Activated T-helper 1 cell treated with anti-CD3 and anti-CD28 coated beads, Interleukin-2, amount 50 U/mL, for 16 hours (primary cell): ENCODE measurements at places on chromosomes 2 and 18.

GRCh38 chr18:32937597-32937996 is 164.8 kb upstream of the KLHL14 start:
- DNase-seq, result no peak

DNA sequence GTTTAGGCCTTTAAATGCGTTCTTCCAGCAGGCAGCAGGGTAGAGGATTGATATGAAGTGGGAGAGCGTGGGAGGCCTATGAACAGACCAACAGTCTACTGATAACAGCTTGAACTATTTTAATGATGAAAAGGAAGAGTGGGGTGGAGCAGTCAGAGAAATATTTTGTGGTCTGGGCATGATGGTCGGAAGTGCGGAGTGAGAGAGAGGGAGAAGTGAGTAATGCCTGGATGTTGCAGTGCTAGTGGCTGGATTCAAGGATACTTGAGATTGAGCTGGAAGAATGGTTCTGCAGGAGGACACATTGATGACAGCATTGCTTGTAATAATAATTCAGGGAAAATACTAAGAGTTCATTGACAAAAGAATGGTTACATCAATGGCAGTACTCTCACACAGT is 151.0 kb upstream of the DAPL1 start:
- DNase-seq, result no peak

GRCh38 chr18:79386547-79386946 is 9.2 kb upstream of the NFATC1 start:
- DNase-seq, result no peak

DNA sequence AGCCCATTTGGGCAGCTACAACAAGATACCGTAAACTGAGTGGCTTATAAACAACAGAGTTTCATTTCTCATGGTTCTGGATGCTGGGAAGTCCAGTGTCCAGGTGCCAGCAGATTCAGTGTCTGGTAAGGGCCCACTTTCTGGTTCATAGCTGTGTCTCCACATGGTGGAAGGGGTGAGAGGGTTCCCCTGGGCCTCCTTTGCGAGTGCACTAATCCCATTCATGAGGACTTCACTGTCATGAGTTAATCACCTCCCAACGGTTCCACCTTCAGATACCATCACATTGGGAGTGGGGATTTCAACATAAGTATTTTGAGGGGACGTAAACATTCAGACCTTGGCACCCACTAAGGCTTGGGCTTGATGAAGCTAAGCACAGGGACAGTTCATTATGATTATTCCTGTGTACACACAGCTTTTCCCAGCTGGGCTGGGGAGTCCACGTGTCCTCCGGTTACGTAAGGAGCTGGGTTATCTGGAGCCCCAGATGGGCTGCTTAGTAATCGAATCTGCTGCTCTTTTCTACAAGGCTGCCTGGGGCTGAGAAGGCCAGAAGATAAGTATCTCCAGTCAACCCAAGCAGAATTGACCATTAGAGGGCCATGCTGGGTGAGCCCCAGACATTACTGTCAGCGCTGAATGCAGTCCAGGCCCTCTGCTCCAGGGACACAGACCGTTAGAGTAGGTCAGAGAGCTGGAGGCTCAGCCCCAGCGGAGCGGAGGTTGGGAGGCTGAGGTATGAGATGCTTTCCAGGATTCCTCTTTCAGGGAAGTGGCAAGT is 42.7 kb downstream of the EPAS1 start:
- no peak for DNase-seq

DNA sequence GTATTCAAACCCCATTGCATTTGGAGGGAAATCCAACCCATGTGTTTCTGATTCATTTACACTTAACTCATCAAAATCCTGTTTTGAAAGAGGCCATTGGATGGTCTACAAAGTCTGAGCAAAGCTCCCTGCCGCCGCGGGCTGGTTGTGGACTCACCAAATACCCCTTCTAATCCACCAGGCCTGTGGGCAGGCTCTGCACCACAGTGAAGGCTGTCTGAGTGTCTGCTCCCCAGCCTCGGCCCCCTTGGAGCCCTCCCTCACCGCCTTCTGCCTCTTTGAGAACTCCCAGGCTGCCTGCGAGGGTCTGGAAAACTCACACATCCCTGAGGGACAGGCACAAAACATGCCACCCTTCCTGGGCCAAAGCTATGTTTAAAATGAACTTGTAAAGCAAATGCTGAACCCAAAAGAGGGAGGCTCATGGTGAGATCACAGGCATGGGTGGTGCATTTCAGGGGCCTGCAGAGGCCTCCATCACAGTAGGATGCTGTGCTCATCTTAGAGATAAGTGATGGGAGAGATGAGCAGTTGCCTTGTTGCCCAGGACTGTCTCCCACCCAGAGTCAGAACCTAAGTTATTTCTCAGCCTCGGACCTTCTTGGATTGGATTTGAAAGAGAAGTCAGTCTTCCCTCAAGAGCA is 225.0 kb downstream of the CYP26B1 start:
- DNase-seq, result no peak

GRCh38 chr2:19670303-19670702 is 231.5 kb downstream of the TTC32 start:
- DNase-seq, result no peak

DNA sequence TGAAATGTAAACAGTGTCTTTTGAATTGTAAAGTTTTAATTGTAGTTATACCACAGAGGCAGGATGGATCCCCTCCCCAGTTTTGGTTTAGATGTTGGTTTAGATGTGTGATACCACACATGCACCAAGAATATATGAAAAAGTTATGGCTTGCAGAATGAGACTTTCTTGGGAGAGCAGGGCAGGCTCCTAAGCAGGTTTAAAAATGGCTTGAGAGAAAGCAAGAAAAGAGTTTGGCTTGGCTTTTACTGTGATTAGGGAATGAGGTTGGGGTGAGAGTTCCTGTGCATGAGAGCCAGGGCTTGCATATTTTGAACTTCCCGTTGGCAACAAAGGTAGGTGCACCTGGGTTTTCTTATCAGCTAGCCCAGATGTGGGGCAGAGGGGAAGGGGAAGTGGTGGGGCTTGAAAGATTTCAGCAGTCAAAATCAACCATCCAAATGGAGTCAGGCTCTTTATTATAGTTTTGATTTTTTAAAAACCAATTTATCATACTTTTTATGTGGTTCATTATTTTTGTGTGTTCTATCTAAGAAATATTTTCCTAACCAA is 246.9 kb downstream of the MTX2 start:
- DNase-seq, result no peak

DNA sequence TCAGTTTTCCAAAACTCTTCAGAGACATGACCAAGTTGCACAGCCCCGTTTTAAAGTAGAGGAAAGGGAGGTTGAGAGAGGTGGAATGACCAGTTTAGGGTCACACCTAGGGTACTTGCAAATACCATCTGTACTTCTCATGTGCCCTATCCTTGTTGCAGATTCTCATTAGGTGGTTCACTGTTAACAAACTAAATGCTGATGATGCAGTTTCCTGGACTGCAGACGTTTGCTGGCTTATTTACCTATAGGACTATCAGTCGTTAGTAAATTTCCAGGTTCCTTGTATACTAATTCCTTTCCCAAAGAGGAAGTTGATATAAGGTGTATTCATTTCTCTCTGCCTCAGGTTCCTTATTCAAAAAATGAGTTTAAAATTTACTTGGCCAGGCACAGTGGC is 1.4 kb downstream of the FARP2 start:
- no peak for DNase-seq

DNA sequence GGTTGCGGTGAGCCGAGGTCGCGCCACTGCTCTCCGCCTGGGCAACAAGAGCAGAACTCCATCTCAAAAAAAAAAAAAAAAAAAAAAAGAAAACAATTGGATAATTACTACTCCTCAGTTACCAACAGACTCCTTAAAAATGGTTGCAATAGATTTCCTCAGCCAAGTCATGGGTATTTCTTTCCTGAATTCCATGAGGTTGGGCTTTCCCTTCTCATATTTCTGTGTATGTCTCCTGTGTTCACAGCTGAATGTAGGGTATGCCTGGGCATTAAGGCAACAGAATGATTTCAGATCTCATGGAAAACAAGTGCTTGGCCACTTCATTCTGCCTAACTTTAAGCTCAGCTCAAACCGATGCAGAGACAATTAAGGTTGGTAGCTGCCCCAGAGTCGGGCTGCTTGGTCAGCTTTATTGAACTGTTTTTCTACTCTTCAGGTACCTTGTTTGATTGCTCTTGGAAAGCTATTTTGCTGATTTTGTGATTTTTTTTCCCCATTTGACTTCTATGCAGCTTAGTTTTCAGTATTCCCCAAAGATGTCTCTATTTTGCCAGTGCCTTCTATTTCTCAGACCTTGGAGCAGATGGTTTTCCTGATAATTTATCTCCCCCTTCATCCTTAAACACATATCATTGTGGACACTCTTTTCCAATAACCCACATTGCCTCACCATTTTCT is 24.8 kb downstream of the KIF5C start:
- DNase-seq, result no peak

GRCh38 chr2:235472443-235472842 is 21.4 kb upstream of the AGAP1 start:
- no peak for DNase-seq

DNA sequence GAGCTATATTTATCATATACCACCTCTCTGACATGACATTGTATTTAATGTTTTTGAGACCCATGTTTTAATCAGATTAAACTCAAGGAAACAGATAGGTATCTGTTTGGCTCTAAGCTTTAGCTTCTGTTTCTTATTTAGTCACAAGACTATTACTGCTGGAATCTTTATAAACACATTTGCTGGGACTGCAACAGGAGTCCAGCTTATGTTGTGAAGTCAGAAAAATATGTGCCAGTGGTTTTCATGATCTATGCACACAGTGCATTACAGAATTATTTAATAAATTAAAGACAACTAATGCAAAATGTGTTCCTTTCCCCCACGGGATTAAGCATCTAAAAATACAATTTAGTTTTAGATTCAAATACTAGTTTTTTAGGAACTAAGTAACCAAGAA is 338.9 kb downstream of the ZEB2 start:
- no peak for DNase-seq

DNA sequence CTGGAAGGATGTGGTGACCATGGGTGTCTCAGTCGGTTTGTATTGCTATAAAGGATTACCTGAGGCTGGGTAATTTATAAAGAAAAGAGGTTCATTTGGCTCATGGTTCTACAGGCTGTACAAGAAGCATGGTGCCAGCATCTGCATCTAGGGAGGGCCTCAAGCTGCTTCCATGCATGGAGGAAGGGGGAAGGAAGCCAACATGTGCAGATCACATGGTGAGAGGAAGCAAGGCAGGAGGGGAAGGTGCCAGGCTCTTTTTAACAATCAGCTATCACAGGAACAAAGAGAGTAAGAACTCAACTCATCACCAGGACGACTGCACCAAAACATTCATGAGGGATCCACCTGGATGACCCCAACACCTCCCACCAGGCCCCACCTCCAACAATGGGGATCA is 209.4 kb downstream of the CDH20 start:
- DNase-seq, result no peak

DNA sequence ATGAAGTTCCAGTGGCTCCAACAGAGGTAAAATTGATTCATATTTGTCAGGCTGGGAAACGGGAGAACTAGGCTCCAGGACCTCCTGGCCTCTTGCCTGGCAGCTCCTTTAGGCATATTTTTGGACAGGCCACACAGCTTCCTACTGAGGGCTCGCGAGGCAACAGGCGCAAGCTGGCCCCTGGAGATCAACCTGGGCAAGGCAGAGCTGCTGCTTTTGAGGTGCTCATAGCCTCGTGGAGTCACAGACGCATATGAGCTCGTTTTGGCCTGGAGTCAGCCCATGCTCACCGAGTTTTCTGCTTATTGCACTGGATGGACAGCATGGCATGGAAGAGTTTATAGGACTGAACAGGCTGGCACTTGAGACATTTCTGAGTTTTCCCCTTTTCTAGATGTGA is 97.7 kb downstream of the CAPN13 start:
- no peak for DNase-seq

GRCh38 chr2:5352286-5352685 is 339.9 kb upstream of the SOX11 start:
- no peak for DNase-seq

DNA sequence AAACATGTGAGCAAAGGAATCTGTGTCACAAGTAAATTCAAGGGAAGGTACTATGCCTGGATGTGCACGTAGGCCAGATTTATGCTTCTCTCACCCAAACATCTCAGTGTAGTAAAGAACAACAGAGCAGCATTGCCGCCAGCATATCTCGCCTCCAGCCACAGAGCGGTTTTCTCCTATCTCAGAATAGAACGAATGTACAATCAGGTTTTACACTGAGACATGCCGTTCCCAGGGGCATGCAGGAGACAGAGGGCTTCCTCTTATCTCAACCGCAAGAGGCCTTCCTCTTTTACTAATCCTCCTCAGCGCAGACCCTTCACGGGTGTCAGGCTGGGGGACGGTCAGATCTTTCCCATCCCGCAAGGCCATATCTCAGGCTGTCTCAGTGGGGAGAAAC is 175.3 kb downstream of the RPIA start:
- DNase-seq, result no peak

DNA sequence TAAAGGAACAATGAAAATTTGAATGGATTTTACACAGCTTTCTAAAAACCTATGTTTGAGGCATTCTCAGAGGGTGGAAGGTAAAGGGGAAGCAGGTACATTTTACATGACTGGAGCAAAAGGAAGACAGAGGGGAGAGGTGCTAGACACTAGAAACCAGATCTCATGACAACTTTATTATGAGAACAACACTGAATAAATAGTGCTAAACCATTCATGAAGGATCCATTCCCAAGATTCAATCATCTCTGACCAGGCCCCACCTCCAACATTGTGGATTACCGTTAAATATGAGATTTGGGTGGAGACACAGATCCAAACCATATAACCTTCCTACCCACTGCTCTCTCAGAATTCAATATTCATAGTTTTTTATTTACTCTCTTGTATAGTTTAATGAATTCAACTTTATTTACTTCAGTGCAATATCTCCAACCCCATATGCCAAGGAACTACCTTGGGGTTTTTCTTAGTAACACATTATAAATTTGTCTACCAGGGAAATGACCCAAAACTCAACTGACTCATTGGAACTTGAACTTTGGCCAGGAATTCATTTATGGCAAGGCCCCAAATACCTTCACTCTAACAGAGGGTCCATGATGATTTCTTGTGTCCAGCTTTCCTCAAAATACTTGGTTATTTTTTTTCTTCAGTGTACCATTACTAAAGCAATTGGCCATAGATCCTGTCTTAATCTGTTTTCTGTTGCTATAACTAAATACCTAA is 317.8 kb downstream of the GULP1 start:
- no peak for DNase-seq

- peak; percentile 37 for DNase-seq
These were observed 36.4 kb upstream of the HAAO start for GRCh38 chr2:42828487-42829425.

- no peak for DNase-seq
These were observed 97.7 kb upstream of the SIX3 start for GRCh38 chr2:44843641-44844310.
